Endodermal cell (in vitro differentiated cells): ENCODE measurements at places on chromosomes 6 and 20. TPM values are rescaled to one million over a fixed set of nuclear protein-coding genes. Genes with fewer than 3 reads are reported as not detected.

GRCh38 chr6:57089687-57090457 is at the start of gene ZNF451:
TSS of gene ZNF451 (plus strand) at chr6:57090188. CDS start at chr6:57090254, 66 bp downstream.
- peak; percentile 99 for DNase-seq

- DNase-seq, result no peak
These were observed 47.2 kb downstream of the DUSP22 start for GRCh38 chr6:339480-339879.

- no peak for DNase-seq
These were observed 66.2 kb downstream of the SLC22A23 start for GRCh38 chr6:3390698-3391097.

DNA sequence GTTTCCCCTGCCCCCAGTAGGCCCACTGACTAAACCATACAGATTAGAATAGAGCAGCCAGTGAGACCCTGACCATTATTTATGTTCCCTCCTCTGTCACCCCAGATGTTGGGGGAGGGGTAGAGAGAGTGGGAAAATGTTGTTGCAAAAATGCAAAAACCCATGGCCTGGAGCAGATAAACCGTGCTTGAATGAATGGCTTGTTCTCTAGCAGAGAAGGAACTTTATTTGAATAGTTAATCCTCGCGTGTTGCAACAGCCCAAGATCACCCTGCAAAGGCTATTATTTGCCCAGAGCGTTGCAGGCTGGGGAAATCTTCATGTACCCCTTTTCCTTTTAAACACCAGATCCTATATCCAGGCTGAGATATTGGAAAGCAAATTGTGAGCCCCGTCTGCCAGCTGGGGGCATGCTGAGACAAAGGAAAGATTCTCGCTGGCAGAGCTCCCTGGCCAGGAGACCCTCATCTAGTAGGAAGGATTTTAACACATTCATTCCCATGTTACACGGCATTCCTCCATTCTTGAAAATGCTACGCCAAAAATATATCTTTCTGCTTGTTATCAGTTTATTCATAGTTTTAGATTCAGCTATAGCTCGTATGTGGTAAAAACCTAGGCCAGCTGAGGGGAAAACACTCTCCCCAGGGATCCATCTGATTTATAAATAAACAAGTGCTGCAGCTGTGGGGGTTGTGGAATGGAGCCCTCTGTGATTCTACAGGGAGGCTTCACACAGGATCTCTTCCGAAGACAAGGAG is 53.0 kb downstream of the LINC00237 start:
- peak; percentile 71 for DNase-seq

- DNase-seq, result no peak
These were observed 371.8 kb upstream of the SULF2 start for GRCh38 chr20:48156951-48157700.

- DNase-seq, result no peak
These were observed 82.8 kb downstream of the FAM83B start for GRCh38 chr6:54929245-54929909.

DNA sequence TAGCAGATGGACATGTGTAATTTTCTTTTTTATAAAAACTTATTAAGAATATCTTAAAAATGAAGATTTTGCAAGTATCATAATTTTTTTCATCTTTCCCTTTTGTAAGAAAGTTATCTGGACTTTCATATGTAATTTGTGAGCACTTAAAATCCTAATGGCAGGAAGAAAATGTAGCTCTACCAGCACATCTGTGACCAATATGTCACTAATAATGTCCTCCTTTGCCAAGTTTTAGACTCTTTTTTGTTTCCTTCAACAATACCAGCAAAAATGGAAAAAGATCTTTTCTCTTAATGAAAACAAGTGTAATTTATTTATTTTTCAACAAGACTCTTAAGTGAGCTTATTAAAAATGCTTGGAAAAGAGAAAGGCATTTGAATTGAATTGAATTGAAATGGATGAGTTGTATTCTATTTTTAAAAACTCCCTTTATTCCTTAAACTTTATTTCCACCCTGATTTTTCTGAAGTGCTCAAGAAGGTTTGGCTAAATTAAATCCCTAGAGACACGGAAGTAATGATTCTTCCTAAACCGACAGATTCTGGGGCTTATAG is 110.7 kb downstream of the KIF6 start:
- DNase-seq, result no peak

GRCh38 chr6:21507811-21508210 is 85.7 kb upstream of the SOX4 start:
- no peak for DNase-seq

DNA sequence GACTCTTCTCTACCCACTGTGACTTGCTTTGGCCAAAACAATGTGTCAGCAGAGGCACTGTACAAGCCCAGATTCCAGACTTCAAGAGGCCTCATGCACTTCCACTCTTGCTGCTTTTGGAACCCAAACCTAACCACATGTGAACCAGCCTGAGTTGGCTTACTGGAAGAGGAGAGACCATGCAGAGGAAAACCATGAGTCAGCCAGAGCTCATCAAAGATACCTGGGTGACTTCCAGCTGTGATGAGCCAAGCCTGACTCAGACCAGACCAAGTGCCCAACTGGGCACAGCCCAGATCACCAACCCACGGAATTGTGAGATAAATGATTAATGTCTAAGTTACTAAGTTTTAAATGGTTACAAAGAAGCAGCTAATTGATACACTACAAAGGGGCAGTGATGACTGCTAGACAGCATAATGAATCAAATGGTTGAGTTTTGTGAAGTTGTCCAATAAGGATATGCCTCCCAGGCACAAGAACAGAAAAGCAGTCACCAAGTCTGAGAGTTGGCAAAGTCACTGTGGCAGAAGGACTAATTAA is 16.2 kb upstream of the BEND6 start:
- DNase-seq, result no peak

TMEM170B gene
- 2.2 and 2.3 TPM in 2 replicates for total RNA-seq

CPXM1 gene
- total RNA-seq, result 85.9 to 106 TPM (median 105 TPM) in 3 replicates

SDHAF4 gene
- total RNA-seq, result 40.5 to 47.4 TPM (median 43.2 TPM) in 3 replicates

EMILIN3 gene
- total RNA-seq, result 3.9 and 5.3 TPM in 2 replicates

PTK7 gene
- 160 and 183 TPM in 2 replicates for total RNA-seq

ZNF311 gene
- 1.6 and 2.2 TPM in 2 replicates for total RNA-seq
